CD8-positive, alpha-beta T cell (primary cell): ENCODE measurements at places on chromosomes 12 and 14.
A peak's percentile ranks its signal among the peaks of the same experiment; 100 is the strongest.

DNA sequence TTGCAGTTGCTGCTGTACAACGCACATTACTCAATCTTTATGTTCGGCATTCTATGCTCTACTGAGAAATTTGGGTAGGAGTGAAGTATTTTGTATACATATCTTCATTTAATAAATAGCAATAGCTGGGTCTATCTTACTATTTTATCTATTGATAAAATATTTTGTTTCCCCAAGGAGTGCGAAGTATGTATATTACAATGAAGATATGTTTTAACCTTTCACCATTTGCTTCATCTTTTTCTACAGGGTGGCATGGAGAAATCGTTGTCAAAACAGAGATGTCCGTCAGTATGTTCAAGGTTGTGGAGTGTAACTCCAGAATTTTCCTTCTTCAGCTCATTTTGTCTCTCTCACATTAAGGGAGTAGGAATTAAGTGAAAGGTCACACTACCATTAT, 4.7 kb downstream of the LYZ start:
- no peak for DNase-seq

- DNase-seq: no peak
These were observed 620 bp downstream of the MMP17 start for GRCh38 chr12:131828671-131829355.

DNA sequence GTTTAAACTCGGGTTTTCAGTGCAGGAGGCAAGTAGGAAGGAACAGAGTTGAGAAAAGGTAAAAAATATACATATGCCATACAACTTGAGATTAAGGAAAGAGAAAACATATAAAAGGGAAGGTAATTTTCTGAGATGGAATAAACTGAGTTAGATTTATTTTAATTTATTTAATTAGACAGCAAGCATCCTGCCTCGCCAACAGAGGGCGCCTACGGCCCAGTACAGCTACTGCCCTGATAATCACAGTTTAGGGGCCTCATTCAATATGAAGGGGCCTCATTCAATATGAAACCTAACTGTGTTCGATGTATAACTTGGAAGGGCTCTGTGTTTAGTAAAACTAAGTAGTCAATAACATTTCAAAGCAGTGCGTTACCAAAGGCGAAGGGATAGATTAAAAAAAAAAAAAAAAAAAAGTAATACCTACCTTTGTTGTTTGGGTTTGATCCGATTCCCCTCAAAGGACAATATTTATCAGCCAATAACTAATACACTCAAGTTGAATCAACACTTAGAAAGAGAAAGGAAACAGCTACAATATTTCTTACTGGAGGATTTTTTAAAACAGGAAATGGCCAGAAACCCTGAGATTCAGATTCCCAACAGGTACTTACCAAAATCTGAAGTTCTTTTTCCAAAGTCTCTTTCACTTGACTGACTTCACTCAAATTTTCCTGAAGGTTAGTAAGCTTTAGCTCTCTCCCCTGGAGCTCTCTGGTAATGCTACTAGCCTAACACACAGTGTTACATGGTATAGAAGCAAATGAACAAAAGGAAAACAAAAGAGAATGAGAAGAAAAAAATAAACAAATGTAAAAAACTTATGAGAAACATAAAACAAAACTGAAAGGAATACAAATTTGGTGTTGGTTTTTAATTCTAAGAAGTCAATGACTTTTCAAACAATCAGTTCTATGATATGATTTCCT, 70.0 kb upstream of the VPS33A start:
- DNase-seq: peak; percentile 52

DNA sequence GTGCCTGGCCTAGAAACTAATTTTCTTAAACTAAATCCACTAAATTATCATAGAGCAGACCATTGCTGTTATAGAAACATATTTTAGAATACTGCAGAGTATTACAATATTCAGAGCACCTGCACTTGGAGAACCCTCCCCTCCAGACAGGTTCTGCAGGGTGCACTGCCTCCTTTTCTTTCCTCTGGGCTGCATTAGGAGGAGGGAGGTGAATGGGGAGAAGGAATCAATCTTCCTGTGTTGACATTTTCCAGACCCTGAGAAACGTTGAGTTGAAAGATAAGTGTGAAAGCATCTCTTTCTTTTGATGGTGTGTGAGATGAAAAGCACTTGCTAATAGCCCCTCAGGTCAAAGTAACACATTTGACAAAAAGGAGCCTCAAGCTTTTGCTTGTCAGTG, 7.3 kb downstream of the SYNE2 start:
- no peak for DNase-seq

DNA sequence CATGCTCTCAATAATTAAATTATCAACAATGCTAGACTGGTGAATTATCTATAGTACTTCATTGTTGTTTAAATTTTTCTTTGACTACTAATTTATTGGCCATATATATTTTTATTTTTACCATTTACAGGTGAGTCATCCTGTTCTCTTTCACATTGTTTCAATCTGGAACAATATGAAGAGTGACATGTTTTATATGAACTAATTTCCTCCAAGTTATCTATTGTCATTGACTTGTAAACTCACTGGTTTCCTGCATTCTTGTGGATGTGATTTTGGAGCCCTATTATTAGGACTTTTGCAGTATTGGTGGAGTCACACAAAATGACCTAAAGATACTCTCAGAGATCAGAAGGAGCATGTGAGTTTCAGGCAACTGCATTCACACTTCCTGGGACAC, 297.7 kb downstream of the AEBP2 start:
- no peak for DNase-seq

DNA sequence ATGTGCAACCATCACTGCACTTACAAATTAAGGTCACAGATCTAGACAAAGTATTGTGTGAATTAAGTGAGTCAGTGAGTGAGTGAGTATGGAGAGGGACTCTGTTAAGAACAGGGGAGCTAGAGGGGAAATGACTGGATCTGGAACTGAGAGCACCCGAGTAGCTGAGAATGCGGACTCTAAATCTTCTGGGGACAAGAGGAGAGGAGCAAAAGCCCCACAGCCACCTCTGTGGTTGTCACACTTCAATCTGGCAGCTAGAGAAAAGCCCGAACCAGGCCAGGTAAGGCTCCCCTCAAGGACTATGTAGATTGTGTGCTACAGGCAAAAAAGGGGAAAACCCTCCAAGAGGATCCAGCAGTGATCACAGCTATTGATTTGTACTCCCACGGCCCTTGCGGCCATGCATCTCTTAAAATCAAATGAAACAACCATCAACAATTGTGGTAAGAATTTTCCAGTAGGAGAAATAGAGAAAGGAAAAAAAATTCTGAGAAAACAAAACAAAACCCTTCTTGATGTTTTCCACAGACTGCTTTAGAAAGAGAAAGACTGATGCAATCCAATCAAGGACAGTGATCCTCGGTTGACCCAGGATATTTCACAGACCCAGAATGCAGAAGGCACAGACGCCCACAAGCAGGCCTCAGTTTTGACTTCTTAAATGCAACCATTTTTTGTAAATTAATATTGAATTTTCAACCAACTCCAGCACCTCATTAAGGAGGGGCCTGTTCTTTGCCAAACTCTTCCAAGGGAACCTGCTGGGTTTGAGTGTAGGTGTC, 109.6 kb downstream of the SLC38A6 start:
- no peak for DNase-seq

- no peak for DNase-seq
These were observed 2.4 kb downstream of the ANKRD13A start for GRCh38 chr12:110001596-110001995.

DNA sequence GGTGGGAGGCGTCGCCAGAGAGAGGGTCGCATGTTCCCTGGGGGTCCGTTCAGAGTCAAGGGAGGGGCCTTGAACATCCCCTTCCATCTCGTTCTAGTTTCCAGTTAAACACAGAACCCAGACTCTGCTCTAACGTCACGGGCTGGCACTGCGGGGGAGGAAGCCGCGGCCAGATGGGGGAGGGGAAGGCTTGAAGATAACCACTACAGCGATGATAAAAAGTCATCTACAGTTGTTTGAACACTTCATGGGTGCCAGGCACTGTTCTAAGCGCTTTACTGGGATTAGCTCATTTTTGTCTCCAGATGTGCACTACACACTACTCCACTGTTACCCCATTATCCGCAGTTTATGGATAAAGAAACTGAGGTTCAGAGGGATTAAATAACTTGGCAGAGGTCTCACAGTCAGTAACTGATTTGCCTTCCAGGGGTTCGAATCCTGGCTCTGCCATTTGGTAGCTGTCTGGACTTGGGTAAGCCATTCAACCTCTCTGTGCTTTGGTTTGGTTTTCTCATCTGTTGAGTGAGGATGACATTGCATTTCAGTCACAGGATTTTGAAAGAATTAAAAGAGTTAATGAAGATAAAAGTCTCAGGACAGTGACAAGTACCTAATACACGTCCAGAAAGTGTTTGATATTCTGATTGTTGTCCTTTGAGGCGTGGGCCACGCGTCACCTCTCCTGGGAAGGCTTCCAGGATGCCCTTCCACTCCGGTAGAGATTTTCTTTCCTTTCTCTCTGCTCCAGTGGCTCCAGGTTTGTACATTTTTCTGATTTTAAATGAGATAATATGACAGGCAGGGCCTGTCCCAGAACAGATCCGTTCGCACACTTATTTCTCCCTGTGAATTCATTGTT, 798 bp upstream of the RASAL1 start:
- peak; percentile 16 for DNase-seq

- peak; percentile 66 for DNase-seq
These were observed 10.9 kb downstream of the ZNF664 start for GRCh38 chr12:123983822-123984485.

DNA sequence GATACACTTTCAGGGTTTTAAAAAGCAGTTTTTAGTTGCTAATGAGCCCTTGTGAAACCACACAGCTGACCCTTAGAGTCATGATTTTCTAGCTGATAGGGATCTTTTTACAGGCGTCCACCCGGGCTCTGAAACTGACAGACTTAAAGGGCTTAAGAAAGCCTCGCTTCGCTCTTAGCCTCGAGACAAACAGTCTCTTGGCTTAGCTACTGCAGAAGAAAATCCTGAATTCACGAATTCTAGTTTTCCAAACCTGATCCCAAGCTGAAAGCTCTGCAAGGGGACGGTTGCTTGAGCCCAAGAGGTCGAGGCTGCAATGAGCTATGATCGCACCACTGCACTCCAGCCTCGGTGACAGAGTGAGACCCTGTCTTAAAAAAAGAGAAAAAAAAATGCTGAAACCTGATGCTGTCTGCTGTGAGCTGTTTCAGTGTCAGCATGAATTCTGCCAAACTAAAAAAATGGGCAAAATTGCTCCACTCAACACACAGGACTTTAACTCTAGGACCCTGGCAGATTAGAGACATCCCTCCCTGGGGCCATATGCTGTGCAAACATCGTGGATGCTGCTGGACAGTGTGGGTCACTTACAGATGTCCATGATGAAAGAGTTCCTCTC, 3.1 kb upstream of the HPD start:
- no peak for DNase-seq

DNA sequence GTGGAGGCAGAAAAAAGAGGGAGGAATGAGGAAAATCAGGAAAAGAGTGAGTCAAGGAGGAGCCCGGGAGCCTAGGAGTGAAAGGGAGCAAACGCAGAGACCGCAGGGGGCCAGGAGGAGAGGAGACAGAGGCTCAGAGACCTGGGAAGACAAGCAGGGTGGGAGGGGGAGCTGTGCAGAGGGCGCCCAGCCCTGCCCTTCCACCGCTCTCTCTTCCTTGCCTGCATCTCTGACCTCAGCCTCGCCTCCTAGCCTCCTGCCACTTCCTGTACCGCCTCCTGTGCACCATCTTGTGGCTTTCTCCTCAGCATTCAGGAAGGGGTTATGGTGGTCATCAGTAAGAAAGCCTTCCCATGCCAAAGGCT, 1.3 kb downstream of the CLSTN3 start:
- DNase-seq: no peak

DNA sequence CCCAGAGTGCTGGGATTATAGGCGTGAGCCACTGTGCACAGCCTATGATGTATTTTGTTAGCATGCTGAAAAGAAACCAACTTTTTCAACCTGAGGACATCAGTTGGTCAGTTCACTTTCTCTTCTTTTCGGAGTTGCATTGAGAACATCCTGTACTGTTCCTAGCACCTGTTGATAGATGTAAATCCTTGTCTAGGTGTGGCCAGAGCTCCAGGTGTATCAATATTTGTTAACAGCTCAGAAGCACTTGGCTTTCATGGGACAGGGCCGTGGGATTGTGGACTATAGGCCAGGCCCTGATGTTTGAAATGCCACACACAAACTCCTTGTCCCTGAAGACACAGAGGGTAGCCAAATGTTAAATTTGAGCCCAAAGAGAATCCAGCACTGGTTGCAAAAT, 14.9 kb downstream of the HCAR2 start:
- no peak for DNase-seq

DNA sequence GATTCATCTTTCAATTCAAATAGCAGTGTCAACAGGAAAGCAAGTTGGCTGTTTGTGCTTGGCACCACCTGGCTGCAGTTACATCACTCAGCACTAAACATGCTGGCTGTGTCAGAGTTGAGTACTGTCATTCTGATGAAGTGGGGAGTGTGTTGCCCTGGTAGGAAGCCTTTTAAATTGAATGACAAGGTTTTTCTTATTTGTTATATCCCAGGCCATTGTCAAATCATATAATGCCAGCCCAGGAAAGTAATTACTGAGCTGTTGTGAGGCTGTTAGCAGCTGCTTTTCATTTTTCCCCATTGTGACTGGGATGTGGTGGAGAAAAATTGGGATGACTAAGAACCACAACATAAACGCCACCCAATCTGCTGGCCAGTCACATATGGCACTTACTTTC, 106.5 kb upstream of the PRKD1 start:
- no peak for DNase-seq

GRCh38 chr12:6613776-6614512, 6.8 kb upstream of the CHD4 start:
- DNase-seq: peak; percentile 87

- DNase-seq: no peak
These were observed 29.1 kb downstream of the BBOF1 start for GRCh38 chr14:74048281-74048680.

DNA sequence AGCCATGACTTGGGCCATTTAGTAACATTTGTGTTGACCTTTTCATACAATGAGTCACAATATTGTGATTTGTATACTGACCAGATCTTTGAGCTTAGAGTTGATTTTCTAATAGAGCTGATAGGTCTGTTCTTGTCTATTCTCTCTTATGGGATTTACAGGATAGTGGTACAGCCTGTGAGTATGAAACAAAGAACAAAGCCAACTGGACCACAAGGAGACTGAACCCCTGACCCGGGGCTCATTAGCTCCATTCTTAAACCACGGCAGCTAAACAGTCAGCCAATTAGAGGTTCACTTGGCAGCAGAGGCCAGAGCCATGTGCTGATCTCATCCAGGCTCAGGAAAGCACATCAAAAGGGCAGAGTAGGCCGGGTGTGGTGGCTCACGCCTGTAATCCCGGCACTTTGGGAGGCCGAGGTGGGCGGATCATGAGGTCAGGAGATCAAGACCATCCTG, 59.1 kb upstream of the GNPNAT1 start:
- no peak for DNase-seq

DNA sequence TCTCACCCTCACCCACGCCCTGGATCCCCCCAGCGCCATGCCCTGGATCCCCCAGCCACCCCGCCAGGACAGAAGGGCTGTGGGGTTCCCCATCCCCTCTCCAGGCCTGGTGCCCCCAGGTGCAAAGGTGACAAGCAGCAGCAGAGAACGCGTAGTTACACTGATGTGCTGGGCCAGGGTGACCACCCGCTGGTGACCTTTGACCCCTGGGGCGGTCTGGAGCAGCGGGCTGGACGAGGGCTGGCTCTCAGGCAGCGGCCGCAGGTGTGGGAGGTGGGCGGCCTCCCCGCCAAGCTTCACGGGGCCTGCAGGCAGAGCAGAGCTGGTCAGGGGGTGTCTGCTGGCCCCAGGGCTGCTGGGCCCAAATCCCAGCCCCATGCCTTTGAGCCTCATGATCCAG, 40.1 kb downstream of the RFLNA start:
- DNase-seq: no peak
